ENCODE measurements at places on chromosomes 3 and 15. TPM values are rescaled to one million over a fixed set of nuclear protein-coding genes. Genes with fewer than 3 reads are reported as not detected.

The INTS14 gene
- 45.7 TPM for polyA plus RNA-seq

The KLHL6 gene
- polyA plus RNA-seq, result 2.0 TPM

The SLC12A1 gene
- 0.06 TPM for polyA plus RNA-seq

The LAMB2 gene
- polyA plus RNA-seq, result 414 TPM

DNA sequence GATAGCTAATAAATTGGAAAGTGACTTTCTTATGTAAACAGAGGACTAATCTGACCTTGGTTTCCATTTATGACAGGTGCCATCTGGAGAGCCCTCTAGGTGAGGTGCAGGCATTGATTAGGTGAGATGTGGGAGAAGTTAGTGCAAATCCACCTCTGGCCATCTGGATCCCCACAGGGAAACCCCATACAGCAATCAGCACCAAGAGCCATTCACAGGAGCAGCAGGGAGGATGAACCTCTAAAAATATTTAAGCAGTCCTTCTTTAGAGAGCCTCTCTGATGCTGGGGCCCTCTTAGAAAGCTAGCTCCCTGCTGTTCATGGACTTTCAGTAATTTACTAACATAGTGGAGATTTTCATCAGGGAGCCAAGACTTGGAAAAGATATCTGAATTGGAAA is 69.3 kb downstream of the CLSTN2 start:
- DNase-seq, result no peak

- DNase-seq, result no peak
Measured at GRCh38 chr15:73153024-73153423, 100.8 kb downstream of the NEO1 start.

DNA sequence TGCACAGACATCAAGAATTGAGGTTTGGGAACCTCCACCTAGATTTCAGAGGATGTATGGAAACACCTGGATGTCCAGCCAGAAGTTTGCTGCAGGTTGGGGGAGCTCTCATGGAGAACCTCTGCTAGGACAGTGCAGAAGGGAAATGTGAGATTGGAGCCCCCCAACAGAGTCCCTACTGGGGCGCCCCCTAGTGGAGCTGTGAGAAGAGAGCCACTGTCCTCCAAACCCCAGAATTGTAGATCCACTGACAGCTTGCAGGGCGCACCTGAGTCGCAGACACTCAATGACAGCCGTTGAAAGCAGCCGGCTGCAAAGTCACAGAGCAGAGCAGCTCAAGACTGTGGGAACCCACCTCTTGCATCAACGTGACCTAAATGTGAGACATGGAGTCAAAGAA is 34.6 kb upstream of the EPHA6 start:
- no peak for DNase-seq

DNA sequence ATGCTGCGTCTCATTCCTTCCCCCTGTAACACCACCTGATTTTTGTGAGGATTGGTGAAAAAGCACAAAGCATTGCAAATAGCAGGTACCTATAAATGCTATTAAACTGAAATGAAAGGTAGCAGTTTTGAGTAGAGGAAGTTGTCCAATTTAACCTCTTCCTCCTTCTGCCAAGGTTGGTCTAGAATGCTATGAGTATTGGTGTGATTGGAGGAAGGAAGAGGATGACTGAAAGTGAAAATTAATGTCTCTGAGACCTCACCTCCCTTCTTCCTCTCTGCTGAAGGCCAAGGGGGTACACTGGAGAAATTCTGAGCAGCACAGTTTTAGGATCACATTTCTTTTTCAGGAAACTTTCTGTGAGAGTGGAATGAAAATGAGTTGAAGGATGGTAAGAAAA is 94.4 kb downstream of the DTWD1 start:
- DNase-seq, result no peak

GRCh38 chr3:136036306-136036705 is 70.8 kb downstream of the PPP2R3A start:
- DNase-seq, result no peak

GRCh38 chr3:126616931-126617330 is 38.0 kb downstream of the TXNRD3 start:
- DNase-seq, result no peak

DNA sequence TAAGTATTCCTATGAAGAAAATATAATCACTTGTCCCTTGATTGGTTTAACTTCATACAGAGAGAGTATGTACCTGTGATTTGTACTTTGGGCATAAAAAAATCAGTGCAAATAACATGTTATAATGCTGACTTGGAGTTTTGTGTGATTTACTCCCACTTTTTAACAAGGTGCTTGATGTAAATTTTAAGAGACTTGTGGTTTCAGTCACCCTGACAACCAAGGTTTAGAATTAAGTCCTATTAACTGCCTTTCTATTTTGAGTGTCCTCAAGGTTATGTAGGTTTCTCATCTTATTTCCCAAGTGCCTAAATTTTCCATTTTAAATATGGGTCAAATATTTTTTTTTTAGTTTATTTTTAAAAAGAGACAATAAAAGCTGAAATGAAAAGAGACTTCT is 244.6 kb downstream of the CADPS start:
- DNase-seq, result no peak

DNA sequence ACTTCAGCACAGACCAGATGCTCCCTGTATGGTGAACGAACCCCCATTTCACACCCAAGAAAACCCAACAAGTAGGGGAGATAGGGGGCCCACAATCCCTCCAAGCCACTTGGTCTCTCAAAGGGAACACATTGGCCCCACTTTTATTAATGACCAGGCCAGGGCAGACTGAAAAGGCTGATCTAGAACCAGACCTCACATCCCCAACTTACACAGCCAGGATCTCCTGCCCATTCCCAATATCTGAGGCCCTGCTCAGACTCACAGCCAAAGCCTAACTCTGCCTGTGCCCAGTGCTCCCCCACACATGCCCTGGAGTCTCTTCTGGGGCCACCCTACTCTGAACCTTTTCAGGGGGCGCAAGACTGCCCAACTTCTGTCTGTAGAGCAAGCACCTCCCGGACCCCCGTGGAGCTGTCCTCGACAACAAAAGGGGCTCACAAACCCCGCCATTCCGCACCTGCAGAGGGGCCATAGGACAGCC is 1.8 kb downstream of the PLXNB1 start:
- DNase-seq, result no peak

- no peak for DNase-seq
Measured at GRCh38 chr15:51367322-51367976, 26.0 kb downstream of the GLDN start.

All from right lung (tissue), 10 donors.